ENCODE measurements at places on chromosomes 5 and 9.
A peak's percentile ranks its signal among the peaks of the same experiment; 100 is the strongest.

DNA sequence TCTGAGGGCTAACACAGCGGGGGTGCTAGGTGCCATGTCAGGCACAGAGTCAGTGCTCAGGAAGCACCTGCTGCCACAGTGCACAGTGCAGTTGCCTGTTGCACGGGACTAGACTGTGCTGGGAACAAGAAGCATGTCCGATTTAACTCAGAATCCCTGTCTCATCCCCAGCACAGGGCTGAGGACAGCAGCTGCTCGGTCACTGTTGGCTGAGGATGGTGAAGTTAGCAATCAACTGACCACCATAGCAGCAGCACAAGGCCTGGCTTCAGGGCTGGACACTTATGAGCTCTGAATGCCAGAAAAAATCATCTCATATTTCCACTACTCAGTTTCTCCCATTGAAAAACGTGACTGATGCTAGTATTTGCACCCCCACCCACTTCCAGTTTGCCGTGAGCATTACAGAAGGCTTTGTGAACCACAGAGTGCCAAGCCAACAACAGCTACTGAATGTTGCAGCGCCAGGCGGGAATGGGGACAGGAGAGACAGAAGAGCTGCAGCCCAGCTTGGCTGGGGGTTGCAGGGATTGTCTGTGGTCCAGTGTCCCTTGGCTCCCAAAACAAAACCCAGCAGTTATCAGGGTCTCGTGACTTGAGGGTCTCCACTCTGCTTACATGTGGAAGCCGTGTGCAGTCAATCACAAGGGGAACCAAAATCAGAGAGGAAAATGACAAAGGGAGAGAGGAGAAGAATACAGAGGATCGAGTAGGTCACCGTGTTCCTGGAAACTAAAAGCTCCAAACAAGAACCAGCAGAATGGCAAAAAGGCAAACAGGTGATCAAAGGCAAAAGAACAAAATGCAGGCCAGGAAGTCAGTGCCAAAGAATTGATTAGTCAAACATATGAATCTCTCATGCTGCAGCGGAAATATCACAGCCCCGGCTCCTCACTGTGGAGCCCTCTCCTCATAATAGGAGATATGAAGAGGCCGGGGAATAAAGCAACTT is 155.6 kb downstream of the CRB2 start:
- DNase-seq = no peak

GRCh38 chr5:145558288-145558687 is 276.9 kb downstream of the PRELID2 start:
- no peak for DNase-seq

DNA sequence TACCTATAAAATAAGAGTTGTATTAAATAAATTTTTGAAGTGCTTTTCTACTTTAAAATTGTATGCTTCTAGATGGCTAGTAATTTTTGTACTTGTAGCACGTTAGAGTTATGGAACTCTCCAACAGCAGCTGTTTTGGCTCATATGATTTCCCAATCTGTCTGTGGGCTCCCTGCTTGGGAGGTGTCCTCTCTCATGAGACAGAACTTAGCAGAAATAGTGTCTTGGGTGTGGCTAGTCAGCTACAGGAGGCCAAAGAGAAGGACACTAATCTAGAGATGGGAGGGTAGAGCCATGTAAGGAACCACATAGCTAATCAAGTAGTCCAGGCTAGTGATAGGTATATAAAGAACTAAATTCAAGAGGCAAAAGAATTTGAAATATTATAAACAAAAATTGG is 78.4 kb upstream of the DAB2 start:
- DNase-seq = no peak

DNA sequence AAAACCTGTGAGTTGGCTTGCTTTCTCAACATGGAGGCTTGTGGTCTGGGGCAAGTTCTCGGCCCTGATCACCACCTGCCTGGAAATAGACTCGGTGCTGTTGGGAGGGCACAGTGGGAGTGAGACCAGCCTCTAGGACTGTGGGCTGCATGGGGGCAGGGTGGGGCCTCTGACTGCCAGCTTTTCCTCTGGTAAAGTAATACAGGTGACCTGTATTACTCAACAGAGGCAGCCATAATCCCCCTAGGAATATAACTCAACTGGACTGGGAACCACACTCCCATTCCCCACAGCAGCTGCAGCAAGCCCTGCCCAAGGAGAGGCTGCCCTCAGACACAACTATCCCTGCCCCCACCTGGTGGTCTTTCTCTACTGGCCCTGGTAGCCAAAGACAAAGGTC is 72.8 kb downstream of the C9orf153 start:
- no peak for DNase-seq

DNA sequence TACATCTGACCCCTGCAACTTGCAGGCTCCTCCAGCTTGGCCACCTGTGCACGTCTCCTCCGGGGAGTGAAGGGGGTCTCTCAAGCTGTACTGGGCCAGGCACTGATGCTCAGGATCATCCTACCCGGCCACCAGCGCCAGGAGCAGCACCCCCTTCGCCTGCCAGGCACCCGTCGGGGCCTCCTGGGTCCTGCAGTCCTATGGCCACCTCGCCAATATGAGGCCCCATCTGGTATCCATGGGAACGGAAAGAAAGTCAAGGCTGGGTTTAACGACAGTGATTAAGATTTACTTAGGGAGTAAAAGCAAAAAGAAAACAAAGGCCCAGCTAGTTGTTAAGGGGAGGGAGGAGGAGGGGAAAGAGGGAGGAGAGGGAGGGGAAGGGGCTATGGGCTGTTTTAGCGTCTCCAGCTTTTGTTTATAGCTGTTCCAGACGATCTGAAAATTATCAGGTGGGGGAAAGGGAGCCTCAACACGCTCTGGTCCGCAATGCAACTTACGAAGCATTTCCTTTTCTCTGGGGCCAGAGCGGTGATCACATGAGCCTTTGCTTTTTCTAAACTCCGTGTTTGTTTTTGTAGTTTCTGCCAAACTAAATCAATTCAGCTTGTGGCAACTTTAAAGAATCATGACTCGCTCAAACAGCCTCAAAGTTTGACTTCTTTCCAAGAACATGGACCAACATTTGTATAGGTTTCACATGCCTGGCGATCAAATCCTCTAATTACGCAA is 132.4 kb downstream of the ROR2 start:
- no peak for DNase-seq

GRCh38 chr9:117470902-117471301 is 56.0 kb upstream of the ASTN2 start:
- no peak for DNase-seq

GRCh38 chr5:27080147-27080546 is 41.8 kb upstream of the CDH9 start:
- no peak for DNase-seq

DNA sequence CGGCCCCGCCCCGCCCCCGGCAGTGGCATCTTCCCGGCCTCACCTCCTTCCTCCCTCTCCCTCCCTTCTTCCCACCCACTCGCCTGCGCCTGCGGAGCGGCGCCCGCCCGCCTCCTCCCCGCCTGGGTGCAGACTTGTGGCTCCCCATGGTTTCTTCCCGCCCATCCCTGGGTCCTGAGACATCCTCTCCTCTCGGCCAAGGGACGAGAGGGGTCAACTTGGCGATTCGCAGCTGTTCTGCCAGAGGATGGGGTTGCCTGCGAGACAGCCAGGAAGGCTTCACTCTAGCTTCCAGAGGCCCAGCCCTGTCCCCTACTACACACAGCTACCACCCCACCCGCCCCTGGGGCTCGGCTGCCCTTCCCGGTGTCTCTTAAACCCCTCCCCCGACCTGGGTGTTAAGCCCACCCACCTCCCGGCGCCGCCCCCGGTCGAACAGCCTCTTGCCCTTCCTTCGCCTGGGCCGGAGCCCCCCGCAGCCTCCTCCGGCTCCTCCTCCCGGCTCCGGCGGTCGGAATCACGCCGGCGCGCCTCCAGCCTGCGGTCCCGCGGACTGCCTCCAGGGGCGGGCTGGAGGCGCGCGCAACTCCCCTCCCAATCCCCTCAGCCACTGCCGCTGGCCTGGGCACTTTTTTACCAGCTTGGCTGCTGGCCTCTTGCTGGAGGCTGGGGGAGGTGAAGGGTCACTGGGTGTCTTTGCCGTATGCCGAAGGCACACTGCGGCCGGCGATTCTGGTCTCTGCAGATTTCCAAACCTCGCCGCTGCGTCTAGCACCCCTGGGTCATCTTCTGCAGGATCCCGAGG is 1.9 kb downstream of the JADE2 start:
- DNase-seq = peak; percentile 96

All from common myeloid progenitor, CD34-positive (primary cell).